Transverse colon (tissue), 4 donors: ENCODE measurements at places on chromosomes 12 and 14.
A peak's percentile ranks its signal among the peaks of the same experiment; 100 is the strongest.

DNA sequence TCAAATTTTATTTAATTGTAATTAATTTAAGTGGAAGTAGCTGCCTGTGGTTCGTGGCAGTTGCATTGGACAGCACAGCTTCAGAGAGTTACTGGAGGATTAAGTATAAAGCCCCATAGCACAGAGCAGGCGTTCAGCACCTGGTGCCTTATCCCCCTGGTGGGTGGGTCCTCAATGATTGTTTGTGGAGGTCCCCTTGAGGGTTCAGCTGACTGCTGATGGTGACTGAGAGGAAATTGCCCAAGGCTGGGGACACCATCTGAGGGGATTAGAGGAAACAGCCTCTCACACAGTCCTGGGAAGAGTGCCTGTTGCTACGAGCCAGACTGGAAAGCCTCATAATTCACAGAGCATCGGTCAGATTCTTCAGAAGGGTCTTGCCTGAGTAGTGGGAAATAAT lies 83.4 kb upstream of the NOS1 start:
- DNase-seq, result no peak

GRCh38 chr14:37992499-37992898 lies 215.2 kb upstream of the SSTR1 start:
- DNase-seq, result no peak

DNA sequence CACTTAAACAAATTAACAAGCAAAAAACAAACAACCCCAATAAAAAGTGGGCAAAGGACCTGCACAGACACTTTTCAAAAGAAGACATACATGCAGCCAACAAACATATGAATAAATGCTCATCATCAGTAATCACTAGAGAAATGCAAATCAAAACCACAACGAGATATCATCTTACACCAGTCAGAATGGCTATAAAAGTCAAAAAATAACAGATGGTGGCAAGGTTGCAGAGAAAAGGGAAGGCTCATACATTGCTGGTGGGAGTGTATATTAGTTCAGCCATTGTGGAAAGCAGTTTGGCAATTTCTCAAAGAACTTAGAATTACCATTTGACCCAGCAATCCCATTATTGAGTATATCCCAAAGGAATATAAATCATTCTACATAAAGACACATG lies 34.6 kb upstream of the NT5DC3 start:
- DNase-seq, result no peak

- DNase-seq, result no peak
These were observed 525.7 kb downstream of the SOX5 start for GRCh38 chr12:23423796-23424195.

DNA sequence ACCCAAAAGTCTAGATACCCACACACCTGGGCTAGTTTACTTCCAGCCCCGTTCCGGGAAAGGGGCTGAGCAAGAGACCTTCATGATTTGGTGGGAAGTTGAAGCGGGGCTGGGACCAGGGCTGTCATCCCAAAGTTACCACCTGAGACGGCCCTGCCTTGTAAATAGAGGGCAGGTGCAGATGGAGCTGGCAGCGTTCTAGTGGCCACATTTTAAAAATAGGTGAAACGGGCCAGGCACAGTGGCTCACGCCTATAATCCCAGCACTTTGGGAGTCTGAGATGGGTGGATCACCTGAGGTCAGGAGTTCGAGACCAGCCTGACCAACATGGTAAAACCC lies 43.4 kb downstream of the NFKBIA start:
- DNase-seq, result no peak

- DNase-seq, result no peak
These were observed 56.8 kb upstream of the LRRK2 start for GRCh38 chr12:40168001-40168400.

- DNase-seq, result no peak
These were observed 899 bp downstream of the TPCN1 start for GRCh38 chr12:113221997-113222729.

GRCh38 chr12:4991373-4991772 lies 52.3 kb upstream of the KCNA5 start:
- no peak for DNase-seq

GRCh38 chr14:103801459-103801858 lies 45.9 kb downstream of the PPP1R13B start:
- no peak for DNase-seq

- DNase-seq, result no peak
These were observed 81.1 kb upstream of the GTF2A1 start for GRCh38 chr14:81301813-81302212.

- peak; percentile 25 for DNase-seq
These were observed 60.2 kb upstream of the ATP2B1 start for GRCh38 chr12:89768586-89769482.

DNA sequence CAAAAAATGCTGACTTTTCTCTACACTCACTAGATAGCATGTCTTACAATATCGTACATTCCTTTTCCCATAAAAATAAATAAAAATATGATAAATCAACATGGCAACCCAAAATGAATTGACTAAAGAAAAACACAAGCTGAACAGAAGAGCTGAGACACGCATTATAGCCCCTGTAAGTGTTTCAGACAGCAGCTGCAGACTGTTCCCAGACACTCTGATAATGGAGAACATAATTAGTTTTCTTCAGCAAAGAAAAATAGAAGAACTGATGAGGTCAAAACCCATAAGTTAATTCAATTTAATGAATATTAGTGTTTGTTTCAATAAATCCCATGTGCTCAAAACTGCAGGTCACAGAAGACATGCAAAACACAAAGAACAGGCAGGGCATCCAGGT lies 23.8 kb downstream of the ST8SIA1 start:
- DNase-seq, result no peak

DNA sequence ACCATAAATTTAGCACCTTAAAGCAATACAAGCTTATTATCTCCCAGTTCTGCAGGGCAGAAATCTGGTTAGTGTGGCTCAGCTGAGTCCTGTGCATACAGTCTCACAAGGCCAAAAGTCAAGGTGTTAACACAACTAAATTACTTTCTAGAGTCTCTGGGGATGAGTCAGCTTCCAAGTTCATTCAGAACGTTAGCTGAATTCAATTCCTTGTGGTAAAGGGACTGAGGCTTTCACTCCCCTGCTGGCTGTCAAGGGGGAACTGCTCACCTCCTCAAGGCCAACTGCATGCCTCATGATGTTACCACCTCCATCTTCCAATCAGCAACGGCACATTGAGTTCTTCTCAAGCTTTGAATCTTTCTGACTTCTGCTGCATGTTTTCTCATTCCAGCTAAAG lies 27.6 kb downstream of the EML5 start:
- DNase-seq, result no peak

- no peak for DNase-seq
These were observed 74.6 kb downstream of the AKAP6 start for GRCh38 chr14:32403688-32404087.

- DNase-seq, result no peak
These were observed 8.4 kb downstream of the CATSPERB start for GRCh38 chr14:91723501-91723900.

GRCh38 chr14:57487771-57488170 lies 5.9 kb downstream of the CCDC198 start:
- no peak for DNase-seq

GRCh38 chr12:2963760-2964292 lies 4.6 kb downstream of the TEAD4 start:
- DNase-seq, result no peak

DNA sequence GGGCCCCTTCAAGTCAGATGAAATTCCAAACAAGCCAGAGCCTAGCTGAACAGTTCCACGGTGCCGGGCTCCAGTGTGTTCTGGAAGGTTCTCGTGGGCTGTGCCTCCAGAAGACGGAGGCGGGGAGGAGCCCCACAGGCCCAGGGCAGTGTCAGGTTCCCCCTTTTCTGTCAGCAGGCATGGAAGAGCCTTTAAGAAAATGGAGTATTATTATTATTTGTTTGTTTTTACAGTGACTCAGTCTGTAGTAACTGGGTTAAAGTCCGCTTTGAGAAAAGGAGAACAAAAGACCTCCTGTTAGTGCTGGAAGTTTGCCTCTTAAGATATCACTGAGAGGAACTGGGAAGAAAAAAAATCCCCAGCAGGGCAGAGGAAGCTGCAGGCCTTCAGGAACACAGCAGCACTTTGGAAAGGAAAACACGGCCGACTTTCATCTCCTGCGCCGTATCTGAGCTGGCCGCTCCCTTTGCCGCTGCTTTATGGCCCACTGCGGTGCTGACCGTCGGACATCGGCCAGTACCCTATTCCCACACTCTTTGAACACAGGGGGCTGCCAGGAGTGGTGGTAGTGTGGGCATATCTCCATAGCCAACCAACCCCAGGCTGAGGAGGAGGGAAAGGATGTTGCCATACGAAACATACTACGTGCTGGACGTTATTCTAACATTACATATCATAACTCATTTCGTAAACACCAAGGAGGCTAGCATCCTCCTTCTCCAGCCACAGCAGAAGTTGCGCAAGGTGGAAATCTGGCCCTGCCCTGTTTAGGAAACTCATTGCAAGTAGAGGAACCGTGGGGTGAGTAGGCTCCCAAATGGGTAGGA lies 194.0 kb downstream of the ZFP36L1 start:
- peak; percentile 66 for DNase-seq

DNA sequence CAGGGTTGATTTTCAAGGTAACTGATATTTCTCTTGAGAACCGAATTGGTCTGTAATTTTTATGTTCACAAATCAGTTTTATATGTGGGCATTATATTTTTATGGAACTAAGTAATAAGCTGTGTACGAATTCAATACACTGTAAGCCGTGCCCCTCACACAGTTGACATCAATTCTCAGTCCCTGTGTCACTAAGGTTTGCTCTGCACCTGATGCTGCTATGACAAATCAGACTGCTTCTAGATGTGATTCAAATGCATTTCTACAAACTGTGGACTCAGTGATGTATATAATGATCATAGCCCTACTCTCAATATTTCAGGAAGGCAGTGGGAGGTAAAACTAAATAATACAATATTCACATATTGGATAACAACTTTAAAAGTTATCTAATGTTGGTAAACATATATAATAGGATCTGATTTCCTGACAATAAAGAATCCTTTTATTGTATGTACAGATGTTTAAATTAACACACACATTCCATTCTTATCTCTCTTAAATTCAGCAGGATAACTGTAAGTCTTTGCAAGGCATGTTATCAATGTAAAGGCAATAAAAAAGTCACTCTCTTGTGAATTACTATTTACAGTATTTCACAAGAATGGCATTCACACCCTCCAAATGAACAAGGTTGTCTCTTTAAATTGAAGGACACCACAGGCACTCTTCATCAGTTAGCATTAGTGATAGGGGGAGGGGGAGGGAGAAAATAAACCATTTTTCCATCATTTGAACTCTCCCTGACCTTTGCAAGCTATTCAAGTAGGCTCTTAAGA lies 87.2 kb upstream of the SOX5 start:
- no peak for DNase-seq

GRCh38 chr14:85301506-85301905 lies 228.4 kb upstream of the FLRT2 start:
- DNase-seq, result no peak

- peak; percentile 53 for DNase-seq
These were observed 36.8 kb upstream of the SPTSSA start for GRCh38 chr14:34498684-34499412.

- no peak for DNase-seq
These were observed 94.0 kb downstream of the NTF3 start for GRCh38 chr12:5525783-5526367.

- DNase-seq, result no peak
These were observed 45.0 kb upstream of the REP15 start for GRCh38 chr12:27651201-27651600.

- DNase-seq, result no peak
These were observed 5.6 kb downstream of the MYH6 start for GRCh38 chr14:23402296-23403138.

- DNase-seq, result no peak
These were observed 29.0 kb upstream of the FAM181A start for GRCh38 chr14:93898081-93898611.

DNA sequence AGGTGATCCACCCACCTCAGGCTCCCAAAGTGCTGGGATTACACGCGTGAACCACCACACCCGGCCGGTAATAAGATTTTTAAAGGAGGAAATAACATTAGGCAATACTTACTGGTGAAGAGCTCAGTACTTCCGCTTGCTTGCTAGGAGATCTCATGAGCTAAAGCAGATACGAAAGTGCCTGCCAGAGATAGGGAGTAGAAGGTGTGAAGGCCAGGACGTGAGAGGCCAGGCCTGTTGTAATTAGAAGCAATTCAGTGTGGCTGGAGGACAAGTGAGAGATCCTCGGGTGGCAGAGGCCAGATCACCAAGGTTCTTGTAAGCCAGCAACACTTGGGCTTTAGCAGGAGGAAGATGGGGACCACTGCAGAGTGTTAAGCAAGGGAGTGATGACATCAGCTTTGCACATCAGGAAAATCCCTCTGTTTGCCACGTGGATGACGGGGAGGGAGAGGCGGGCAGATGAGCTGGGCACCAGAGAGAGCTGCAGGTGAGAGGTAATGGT lies 7.6 kb downstream of the TECPR2 start:
- no peak for DNase-seq

- DNase-seq, result no peak
These were observed 74.6 kb downstream of the KITLG start for GRCh38 chr12:88505696-88506095.

DNA sequence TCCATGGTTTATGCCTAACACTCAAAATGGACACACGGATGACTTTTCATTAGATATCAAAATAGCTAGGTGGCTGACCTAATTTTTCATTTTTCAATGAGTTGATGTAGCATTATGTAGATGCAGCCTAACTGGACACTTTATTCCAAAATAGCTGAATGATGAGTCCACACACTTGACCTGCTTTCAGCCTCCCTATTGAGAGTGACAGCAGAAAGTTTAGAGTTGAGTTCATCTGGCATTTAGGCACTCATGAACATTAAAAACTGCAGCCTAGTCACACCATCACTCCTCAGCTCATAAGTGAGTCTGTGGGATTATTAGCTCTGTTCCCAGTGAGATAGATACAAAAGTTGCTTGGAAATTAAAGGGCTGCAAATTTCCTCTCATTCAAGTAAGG lies 307.3 kb upstream of the PRKD1 start:
- DNase-seq, result no peak

DNA sequence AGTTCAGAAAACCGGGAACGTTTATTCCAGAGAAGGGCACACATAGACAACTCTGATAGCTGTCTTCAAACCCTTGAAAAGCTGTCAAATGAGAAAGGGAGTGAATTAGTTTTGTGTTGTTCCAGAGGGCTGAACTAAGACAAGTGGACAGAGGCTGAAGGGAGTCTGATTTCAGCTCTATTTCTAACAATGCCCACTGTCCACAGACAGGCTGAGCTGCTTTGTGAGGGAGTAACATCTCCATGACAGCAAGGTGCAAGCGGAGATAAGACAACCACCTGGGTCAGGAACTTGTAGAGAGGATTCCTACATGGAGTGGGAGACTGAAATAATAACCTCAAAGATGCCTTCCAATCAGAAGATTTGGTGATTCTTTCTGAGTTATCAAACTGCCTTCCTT lies 25.6 kb upstream of the PARP11 start:
- DNase-seq, result no peak

- DNase-seq, result no peak
These were observed 637.9 kb downstream of the MED13L start for GRCh38 chr12:115639648-115640012.

DNA sequence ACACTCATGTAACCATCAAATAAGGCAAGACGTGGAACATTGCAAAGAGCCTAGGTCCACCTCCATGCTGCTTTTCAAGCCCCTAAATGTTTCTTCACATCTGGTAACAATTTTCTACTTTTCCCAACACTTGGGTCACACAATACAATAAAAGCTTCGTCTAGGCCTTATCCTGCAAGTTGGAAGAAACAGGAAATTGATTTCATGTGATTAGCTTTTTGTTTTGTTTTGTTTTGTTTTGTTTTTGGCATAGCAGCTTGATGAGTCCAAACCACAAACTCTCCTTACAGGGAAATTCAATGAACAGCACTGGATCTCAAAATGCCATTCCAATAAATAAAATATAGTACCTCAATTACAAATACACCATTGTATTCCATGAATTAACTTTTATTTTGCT lies 19.3 kb downstream of the TAS2R50 start:
- no peak for DNase-seq
